ENCODE measurements at places on chromosomes 16 and 17.

DNA sequence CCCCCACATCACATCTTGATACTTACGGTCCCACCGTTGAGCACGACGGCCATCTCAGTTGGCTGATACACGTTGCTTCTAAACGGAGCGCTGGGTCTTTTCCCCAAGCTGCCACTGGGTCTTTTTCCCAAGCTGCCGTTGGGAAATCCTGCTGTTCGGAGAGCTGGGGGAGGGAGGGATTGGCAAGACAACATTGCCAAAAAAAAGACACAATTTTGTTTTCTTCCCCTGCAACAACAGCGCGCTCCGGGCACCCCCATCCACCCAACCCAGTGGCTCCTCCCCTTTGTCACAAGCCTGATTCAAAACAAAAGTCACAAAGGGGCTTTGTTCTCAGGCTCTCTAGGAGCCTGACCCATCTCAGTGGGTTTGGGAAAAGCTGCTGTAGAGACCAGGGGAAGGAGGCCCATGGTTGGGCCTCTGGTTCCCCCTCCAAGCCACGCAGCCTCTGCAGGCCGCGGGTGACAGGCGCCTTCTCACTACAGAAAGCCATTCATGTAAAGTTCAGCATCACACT lies 22.8 kb downstream of the GPRC5B start:
- DNase-seq: no peak

DNA sequence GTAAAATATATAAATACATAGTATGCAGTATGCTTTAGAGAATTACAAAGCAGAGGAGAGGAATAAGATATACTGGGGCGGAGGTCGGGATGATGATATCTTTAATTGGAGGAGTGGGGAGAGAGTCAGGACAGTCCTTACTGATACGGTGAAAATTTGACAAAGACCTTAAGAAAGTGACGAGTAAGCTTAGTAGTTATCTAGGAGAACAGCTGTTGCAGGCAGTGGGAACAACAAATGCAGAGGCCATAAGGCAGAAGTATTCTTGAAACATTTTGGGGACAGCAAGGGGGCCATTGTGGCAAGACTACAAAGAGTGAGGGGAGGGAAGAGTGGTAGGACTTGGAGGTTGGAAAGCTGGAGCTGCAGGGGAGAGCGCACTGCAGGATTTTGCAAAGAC lies 22.3 kb upstream of the CDC6 start:
- DNase-seq: no peak

DNA sequence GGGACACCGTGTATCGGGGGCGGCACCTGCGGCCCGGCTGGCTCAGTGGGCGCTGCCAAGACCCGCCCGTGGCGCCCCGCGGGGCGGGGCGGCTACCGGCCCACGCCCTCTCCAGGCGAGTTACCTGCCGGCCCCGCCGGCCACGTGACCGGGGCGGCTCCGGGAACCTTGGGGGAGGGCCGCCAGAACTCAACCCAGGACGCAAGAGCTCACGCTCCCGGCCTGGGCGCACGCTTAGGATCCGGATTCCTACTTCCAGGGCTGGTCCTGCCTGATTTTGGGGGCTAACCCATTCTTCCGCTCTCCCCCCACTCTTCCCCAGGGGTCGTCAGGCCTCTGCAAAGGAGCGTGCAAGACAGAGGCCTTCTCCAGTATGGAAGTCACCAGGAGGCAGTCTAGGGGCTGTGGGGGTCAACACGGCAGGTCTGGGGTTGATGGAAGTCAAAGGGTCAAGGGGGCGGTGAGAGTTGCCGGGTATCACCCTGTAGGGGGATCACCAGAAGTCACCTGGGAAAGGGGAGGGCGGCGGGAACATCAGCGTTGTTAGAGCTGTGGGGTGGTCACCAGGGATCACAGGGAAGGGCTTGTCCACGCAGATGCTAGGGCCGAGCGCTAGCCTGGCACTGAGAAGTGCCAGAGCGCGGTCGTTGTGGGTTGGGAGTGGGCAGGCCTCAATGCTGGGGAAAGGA lies 354 bp upstream of the ESRP2 start:
- peak; percentile 44 for DNase-seq

- no peak for DNase-seq
Observed at GRCh38 chr17:58005031-58005727, 1.9 kb downstream of the SRSF1 start.

DNA sequence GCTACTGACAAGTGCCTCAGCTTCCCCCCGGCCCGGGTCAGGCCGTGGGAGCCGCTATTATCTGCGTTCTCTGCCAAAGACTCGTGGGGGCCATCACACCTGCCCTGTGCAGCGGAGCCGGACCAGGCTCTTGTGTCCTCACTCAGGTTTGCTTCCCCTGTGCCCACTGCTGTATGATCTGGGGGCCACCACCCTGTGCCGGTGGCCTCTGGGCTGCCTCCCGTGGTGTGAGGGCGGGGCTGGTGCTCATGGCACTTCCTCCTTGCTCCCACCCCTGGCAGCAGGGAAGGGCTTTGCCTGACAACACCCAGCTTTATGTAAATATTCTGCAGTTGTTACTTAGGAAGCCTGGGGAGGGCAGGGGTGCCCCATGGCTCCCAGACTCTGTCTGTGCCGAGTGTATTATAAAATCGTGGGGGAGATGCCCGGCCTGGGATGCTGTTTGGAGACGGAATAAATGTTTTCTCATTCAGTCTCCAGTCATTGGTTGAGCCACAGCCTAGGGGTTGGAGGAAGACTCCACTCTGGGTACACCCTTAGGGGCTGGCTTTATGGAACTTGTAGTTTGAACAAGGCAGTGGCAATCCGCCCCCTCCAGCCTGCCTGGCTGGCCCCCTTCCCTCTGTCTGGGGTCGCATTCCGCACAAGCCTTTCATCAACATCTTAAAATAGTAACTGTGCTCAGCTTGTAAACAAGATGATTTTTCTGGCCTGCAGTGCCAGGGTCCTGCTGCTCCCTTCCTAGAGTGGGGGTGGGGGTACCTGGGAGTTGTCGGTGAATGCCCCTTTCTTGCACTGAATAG lies 4.1 kb downstream of the SYNGR2 start:
- DNase-seq: no peak

DNA sequence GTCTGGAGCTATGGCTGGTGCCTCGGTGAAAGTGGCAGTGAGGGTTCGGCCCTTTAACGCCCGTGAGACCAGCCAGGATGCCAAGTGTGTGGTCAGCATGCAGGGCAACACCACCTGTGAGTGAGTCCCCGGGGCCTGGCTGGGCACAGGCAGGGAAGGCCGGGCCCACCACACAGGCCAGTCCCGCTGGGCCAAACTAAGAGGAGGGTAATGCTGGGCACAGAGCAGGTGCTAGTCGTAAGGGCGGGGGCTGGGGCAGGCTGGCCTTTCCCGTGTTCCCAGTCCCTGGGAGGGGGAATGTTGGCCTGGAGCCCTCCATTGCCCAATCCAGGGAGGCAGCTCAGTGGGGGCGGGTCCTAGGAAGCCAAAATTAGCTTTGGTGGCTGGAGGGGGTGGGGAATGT lies 2.5 kb downstream of the KIF1C start:
- DNase-seq: no peak

DNA sequence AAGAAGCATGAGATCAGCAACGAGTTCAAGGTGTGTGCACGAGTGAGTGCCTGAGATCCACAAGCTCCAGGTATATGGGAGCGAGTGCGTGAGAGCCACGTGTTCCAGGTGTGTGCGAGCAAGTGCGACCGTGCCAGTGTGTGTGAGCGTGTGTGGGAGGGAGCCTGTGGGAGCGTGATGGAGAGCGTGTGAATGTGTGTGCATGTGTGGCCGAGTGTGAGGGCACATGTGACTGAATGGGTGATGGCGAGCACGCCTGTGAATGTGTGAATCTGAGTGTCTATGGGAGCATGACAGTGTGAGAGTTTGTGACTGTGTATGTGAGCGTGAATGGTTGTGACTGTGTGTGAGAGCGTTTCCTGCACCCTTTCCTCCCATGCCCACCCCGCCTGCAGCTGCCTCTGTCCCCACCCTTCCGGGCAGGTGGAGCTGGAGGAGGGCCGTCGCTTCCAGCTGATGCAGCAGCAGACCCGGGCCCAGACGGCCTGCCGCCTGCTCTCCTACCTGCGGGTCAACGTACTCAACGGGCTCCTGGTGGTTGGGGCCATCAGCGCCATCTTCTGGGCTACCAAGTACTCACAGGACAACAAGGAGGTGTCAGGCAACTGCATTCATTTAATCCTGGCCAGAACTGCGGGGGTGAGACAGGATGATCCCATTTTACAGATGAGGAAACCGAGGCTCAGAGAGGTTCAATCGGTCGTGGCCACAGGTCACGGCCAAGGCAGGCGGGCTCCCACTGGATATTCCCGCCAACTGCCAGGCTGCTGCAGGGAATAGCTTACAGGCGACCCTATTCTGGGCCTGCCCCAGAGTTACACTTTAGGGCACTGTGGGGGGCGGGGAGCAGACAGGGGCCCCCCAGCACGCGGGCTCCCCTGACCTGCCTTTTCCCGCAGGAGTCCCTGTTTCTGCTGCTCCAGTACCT lies 3.7 kb downstream of the TMC8 start:
- peak; percentile 83 for DNase-seq

DNA sequence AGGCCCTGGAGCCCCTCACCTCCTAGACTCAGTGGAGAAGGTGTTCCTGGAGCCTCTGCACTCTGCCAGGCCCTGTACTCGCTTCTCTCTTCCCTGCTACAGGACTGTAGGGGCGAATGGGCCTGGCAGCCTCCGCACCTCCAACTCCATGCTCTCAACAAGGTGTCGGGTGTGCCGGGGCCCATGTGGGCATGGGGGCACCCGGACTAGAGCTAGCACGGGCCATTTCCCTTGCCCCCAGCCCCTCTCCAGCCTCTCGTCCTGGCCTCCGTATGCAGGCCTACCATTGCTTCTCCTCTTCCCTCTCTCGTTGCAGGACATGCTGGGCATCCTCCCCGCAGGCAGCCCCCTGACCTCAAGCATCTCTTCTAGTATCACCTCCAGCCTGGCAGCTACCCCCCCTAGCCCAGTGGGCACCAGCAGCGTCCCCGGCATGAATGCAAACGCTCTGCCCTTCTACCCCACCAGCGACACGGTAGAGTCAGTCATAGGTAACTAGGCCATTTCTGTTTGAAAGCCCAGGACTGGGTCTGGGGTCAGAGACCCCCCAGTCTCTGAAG lies 25.8 kb downstream of the UNC13D start:
- peak; percentile 11 for DNase-seq

DNA sequence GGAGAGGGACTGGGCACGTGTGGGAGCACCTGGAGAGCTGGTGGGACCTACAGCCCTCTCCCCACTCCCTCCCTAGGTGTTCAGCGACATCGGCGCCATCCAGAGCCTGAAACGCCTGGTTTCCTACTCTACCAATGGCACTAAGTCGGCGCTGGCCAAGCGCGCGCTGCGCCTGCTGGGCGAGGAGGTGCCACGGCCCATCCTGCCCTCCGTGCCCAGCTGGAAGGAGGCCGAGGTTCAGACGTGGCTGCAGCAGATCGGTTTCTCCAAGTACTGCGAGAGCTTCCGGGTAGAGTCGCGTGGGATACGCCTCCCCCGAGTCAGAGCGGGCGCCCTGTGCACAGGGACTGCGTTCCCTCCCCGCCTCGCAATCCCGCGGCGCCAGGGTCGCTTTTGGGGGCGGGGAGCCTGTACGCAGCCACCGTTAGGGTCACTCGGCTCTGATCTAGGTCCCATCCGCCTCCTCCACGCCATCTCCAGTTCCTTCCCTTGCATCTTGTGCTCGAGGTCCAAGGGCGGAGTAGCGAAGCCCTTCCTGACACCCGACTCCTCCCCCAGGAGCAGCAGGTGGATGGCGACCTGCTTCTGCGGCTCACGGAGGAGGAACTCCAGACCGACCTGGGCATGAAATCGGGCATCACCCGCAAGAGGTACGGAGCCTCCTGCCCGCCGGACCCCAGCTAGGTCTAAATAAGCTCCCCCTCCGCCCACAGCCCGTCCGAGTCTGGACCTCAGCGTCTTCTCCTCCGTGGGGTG lies 13.0 kb downstream of the SARM1 start:
- no peak for DNase-seq

DNA sequence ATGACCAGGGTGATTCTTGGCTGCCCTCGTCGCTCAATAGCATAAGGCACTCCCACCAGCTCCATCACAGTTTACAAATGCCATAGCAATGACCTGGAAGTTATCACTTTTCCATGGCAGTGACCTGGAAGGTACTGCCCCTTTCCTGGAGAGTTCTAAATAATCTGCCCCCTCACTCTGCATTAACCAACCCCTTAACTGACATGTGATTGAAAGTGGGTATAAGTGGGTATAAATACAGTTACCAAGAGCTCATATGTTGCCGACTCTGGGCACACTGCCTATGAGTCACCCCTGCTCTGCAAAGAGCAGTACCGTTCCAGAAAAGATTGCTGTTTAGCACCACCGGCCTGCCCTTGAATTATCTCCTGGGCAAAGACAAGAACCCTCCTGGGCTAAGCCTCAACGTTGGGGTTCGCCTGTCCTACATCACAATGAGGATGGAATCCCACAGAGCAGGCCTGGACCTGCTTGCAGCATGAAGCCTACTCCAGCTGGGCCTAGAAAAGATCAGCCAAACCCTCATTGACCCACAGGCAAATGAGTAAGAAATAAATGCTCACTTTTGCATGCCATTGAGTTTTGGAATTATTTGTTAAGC lies 95.2 kb upstream of the SEC14L1 start:
- DNase-seq: no peak

DNA sequence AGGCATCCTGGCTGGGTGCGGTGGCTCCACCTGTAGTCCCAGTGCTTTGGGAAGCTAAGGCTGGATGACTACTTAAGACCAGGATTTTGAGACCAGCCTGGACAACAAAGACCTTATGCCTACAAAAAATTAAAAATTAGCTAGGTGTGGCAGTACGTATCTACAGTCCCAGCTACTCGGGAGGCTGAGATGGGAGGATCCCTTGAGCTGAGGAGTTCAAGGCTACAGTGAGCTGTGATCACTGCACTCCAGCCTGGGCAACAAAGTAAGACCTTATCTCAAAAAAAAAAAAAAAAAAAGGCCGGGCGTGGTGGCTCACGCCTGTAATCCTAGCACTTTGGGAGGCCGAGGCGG lies 6.1 kb downstream of the MVP start:
- no peak for DNase-seq

- DNase-seq: no peak
Observed at GRCh38 chr17:64984851-64985521, 65.7 kb upstream of the LRRC37A3 start.

GRCh38 chr16:21611198-21611555 lies 11.8 kb downstream of the METTL9 start:
- DNase-seq: no peak

GRCh38 chr16:68146585-68146984 lies 61.4 kb downstream of the NFATC3 start:
- DNase-seq: no peak

- no peak for DNase-seq
Observed at GRCh38 chr16:86681031-86681756, 102.8 kb downstream of the FOXL1 start.

- no peak for DNase-seq
Observed at GRCh38 chr16:58940609-58941008, 206.5 kb upstream of the GOT2 start.

- DNase-seq: no peak
Observed at GRCh38 chr16:35208001-35208935, 1748.9 kb downstream of the TP53TG3F start.

- no peak for DNase-seq
Observed at GRCh38 chr17:65519462-65519861, 42.0 kb downstream of the AXIN2 start.

DNA sequence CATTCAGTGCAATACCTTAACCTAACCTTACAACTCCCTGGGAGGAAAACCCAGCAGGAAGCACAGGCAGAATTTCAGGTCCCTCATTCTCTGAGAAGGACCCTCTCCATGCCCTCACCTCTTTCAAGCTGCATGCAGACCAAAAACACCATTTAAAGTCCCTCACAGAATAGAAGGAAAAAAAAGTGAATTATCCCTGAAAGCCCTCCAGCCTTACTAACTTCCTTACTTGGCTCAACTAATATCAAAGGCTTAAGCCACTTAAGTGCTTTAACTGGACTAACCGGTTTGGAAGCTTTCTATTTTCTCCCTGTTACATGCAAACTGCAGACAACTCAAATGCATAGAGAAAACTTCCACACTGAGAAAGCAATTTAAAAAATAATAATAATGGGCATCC lies 60.5 kb downstream of the ADAMTS18 start:
- DNase-seq: no peak
